Activated CD4-positive, alpha-beta T cell treated with anti-CD3 and anti-CD28 coated beads, Interleukin-2, amount 50 U/mL, for 4 hours (primary cell): ENCODE measurements at places on chromosomes 16 and 17.

DNA sequence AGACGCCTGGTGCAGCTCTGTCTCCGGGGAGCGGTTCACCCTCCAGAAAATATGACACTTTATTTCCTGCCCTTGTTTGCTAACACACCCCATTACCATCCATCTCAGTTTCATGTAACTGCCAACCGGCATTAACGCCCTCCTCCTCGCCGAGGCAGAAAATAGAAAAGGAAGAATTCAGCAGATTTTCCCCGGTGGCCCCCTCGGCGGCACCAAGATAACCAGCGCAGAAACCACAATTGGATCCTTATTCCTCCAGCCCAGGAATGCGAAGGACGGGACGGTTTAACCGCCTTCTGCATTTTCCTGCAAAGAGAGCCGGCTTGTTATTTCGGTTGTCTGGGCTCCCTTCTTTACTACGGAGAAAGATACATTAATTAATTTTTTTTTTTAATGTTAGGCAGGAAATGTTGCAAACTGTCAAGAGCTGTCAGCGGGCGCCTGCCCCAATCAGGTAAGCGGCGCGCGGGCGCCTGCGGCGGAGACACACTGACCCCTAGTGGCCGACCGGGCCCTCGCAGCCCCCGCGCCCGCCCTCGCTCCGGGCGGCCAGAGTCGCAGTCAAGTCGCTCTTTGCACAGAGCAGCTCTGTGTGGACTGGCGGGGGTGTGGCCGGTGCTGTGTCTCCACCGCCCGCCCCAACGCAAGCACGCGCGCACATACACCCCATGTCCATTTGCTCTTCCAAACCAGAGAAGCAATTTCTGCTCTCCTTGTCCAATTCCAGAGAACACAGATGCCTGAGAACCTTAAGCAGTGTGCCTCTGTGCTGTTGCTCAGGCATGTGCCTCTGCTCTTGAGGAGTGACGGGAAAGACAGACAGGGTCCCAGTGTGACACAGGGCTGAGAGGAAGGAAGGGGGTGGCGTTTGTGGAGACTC, 53.6 kb downstream of the C17orf67 start:
- DNase-seq: peak; percentile 77

DNA sequence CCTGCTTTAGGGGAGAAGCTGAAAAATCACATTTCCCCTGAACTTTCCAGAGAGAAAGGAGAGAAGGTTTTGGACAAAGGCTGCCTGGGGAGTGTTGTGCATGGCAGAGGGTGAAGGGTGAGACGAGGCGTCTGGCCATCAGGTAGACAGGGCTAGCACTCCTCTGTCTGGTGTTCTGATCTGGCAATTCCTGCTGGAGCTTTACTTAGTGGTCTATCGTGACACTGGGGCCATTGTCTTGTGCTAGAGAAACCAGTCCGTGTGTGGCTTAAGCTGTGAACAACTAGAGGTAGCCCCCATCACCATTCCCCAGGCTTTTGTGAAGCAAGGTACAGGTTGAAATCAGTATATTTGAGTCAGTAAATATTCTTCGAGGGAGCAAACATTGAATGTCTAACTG, 8.5 kb downstream of the RHBDL3 start:
- no peak for DNase-seq

DNA sequence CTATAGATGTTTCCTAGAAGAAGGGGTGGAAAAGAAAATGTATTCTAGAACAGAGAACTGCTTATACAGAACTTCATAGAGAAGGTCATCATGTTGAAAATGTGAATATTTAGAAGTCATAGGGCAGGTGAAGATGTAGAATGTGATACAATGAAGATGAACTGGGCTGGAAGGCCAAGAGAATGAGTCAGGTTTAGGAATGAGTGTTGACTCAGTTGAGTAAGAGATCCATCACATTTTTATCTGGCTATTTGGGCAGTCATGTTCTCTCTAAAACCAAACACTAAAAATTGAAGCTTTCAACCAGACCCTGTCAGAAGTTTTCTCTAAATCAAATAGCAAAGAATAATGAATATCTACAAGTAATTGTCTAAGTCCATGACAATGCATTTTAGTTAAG, 660.5 kb downstream of the KCNJ2 start:
- no peak for DNase-seq

DNA sequence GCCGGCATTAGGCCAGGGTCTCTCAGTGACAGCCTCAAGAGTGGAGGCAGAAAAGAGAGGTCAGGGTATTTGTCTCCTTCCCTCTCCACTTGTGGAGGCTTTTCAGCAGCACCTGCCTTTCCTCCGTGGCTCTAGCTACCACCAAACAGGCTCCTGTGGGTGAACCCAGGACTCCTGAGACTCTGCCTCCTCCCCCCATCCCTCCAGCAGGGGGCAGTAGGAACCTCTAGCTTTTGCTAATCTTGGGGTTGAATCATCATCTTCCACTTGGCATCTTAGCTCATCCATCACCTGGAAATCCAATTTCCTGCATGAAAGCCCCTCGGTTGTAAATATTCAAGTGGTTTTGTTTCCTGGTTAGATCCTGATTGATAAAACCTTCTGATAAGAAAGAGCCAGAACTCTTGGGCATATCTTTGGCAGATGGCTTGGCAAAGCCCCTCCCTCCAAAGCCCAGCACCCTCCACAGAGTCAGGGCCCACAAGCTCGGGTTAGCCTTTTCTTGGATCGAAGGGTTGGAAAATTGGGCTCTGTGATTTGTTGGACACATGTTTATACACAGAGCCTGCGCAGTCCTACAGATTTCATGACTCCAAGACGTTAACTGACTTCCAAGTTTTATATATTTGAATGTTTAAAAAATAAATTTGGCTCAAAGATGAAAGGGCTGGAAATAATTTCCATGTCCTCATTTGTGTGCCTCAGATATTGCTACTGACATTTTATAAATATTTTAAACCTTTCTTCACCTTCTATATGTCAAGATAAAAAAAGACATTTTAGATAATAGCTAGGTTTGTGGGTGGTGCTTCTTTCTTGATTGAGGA, 322.1 kb downstream of the MAP2K4 start:
- no peak for DNase-seq

- no peak for DNase-seq
Measured at GRCh38 chr17:13792314-13792713, 190.6 kb upstream of the HS3ST3A1 start.

- DNase-seq: no peak
Measured at GRCh38 chr17:43827596-43827995, 5.3 kb downstream of the MPP3 start.

GRCh38 chr16:58301052-58301451, 6.2 kb upstream of the PRSS54 start:
- no peak for DNase-seq

- DNase-seq: no peak
Measured at GRCh38 chr16:25580041-25580440, 111.7 kb upstream of the HS3ST4 start.

DNA sequence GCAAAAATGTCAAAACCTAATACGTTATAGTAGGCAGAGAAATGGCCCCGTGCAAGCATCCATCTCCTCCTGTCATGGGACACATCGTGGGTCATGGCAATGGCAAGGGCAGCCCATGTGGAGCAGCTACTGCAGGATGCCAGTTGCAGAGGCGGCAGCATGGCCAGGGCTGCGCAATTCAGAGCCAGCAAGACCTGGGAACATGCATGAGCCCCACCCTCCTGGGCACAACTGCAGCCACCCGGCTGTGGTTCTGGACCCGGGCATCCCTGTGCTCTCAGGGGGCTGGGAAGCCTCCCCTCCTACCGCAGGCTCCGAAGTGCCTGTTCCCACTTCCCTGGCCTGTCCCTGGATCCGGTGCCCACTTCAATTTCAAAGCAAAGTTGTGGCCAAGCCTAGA, 203.6 kb downstream of the CPPED1 start:
- DNase-seq: no peak

GRCh38 chr17:73482894-73483293, 161.4 kb downstream of the SDK2 start:
- no peak for DNase-seq

GRCh38 chr16:71408536-71408935, 33.3 kb downstream of the TLE7 start:
- no peak for DNase-seq

GRCh38 chr16:49593424-49594040, 219.9 kb downstream of the C16orf78 start:
- DNase-seq: no peak

- DNase-seq: no peak
Measured at GRCh38 chr16:58510776-58511628, 4.3 kb upstream of the SETD6 start.

- DNase-seq: no peak
Measured at GRCh38 chr17:75152922-75153779, 1.2 kb downstream of the JPT1 start.

- no peak for DNase-seq
Measured at GRCh38 chr16:68179855-68180254, 56.1 kb downstream of the ESRP2 start.

GRCh38 chr16:28202147-28202746, 9.5 kb downstream of the XPO6 start:
- DNase-seq: no peak

DNA sequence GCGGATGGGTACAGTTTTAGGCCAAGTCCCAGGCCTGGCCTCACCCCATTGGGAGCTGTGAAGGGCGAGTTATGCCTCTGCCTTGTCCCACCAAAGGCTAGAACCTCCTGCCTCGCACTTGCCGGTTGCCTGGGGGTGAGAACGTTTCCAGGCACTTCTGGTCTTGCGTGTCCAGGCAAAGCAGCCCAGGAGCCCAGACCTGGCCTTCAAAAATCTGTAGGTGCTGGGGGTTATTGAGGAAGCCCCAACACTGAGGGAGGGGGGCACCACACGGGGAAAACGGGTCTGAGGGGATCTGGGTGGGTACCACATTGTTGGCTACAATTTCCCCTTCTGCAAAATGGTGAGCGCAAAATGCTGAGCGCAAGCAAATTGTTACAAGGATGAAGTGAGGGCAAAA, 12.2 kb upstream of the ATP2C2 start:
- DNase-seq: no peak

DNA sequence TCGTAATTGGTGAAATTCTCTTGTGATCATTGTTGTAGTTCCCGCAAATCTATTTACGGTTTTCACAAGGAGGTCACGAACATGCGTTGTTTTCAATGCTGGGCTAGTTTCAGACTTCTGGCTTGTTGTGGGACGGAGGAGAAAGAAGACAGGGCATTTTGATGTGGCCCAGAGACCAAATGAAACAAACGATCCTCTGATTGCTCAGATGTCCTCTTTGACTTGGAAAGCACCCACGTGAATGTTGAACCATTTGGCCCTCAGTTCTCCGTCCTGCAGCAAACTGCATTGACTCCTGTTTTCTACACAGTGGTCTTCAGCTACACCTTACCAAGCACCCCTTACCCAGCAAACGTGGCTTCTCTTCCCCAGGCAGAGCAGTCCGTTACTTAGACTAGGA, 391.0 kb downstream of the WWOX start:
- no peak for DNase-seq

- DNase-seq: no peak
Measured at GRCh38 chr16:89376812-89377452, 113.4 kb downstream of the ANKRD11 start.

GRCh38 chr17:21218831-21219380, 4.9 kb upstream of the TMEM11 start:
- DNase-seq: no peak

GRCh38 chr17:146546-146945, 9.2 kb downstream of the SCGB1C2 start:
- DNase-seq: no peak

GRCh38 chr17:34252095-34252443, 3.0 kb upstream of the CCL2 start:
- no peak for DNase-seq

DNA sequence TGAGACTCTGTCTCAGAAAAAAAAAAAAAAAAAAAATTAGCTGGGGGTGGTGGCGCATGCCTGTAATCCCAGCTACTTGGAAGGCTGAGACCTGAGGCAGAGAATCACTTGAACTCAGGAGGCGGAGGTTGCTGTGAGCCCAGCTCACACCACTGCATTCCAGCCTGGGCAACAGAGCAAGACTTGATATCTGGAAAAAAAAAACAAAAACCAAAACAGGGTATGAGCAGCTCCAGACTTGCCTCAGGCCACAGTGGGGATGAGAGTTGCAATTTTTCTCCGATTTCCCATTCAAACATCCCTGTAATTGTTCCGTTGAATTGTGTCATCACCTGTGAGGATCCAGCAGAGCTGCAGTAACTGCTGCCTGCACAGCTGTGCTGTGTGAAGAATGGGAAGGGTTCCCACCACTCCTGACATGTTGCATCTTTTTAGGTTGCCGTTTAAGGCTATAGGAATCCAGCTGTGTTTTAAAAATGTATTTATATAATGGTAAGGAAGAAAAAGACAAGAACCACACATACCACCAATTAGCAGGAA, 150.0 kb downstream of the VPS53 start:
- DNase-seq: no peak

- DNase-seq: no peak
Measured at GRCh38 chr17:8117980-8118768, at the start of gene ALOXE3. ALOXE3 (minus strand) TSS chr17:8118514; CDS start chr17:8117990, 524 bp downstream.

- DNase-seq: no peak
Measured at GRCh38 chr16:77739559-77739892, 17.2 kb downstream of the NUDT7 start.

- DNase-seq: peak; percentile 35
Measured at GRCh38 chr16:79598348-79599181, 2.0 kb downstream of the MAF start.

DNA sequence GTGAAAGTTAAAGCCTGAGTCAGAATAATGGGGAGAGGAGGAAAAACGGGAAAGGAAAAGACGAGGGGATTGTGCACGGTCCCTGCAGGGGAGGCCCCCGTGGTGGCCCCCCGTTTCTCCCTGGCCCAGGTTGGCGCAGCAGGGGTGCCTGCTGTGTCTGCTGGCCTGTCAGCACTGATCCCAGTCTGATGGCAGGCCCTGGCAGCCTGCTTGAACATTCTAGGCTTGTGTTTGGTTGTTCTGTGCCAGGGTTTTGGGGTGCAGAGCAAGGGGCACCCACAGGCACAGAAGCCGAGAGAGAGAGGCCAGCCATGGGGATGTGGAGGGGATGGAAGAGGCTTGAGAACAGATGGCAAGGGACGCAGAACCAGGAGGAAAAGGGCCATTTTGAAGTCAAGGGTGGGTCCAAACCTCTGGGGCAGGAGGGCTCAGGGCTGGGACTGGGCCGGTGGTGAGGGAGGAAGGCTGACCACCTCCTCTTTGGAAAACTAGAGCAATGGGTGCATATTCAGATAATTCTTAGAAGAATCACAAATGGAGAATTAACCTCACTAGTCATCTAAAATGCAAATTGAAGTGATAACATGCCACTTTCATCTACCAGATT, 35.9 kb downstream of the TBX4 start:
- DNase-seq: no peak

GRCh38 chr17:49312722-49313121, 49.3 kb downstream of the ZNF652 start:
- no peak for DNase-seq

- no peak for DNase-seq
Measured at GRCh38 chr17:37079735-37080134, 131.0 kb downstream of the AATF start.
